CD8-positive, alpha-beta T cell (primary cell): ENCODE measurements at places on chromosomes 1 and 21.

- DNase-seq = no peak
Measured at GRCh38 chr1:236206548-236206947, 64.2 kb downstream of the GPR137B start.

DNA sequence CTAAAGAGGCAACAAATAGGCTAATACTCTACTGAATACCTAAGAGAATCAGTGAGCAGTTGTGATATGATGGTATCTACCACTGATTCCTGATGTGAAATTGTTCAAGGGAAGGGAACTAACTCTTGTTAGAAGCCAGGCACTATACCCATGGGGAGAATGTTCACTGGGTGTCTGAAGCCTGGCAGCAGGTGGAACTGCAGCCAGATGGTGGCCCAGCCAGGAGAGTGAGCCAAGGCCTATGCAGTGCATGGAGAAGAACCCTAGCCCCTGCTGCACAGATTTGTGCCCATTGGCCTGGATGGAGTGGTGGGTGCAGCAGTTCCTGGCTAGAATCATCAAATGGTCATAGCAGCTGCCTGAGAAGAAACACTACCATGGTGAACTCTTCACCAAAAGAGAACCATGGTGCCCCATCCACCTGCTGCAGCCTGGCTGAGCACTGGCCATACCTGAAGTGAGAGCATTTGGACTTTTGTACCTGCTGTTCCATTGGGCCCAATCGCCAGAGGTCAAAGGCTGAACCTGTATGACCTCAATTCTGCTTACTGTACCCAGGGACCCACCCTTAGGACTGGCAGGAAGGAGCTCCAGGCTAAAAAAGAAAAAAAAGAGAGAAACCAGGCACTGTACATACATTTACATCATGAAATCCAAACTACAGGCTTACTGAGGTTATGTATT, 118.8 kb upstream of the IVNS1ABP start:
- no peak for DNase-seq

- DNase-seq = no peak
Measured at GRCh38 chr1:161013131-161013487, 7.8 kb downstream of the F11R start.

GRCh38 chr1:87684713-87685205, 356.1 kb downstream of the LMO4 start:
- no peak for DNase-seq

- no peak for DNase-seq
Measured at GRCh38 chr1:218339267-218339831, 5.8 kb upstream of the TGFB2 start.

- no peak for DNase-seq
Measured at GRCh38 chr1:53606651-53607051, 132.3 kb downstream of the GLIS1 start.

DNA sequence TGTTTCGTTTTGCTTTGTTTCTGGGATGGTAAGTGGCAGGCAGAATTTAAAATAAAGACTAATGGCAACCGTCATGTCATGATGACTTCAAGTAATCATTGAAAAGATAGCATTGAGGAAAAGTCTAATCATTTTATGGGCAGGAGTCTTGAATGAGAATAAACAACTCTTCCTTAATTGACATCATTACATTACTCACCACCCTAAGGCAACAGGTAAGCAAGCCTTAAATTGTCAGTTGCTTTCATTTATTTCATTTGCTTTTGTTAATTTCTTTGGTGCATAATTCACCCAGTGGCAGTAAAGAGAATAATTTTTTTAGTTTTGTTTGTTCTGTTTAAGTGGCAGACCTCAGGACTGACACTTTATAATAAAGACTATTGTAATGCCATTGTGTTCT, 669.0 kb downstream of the RWDD3 start:
- DNase-seq = no peak

DNA sequence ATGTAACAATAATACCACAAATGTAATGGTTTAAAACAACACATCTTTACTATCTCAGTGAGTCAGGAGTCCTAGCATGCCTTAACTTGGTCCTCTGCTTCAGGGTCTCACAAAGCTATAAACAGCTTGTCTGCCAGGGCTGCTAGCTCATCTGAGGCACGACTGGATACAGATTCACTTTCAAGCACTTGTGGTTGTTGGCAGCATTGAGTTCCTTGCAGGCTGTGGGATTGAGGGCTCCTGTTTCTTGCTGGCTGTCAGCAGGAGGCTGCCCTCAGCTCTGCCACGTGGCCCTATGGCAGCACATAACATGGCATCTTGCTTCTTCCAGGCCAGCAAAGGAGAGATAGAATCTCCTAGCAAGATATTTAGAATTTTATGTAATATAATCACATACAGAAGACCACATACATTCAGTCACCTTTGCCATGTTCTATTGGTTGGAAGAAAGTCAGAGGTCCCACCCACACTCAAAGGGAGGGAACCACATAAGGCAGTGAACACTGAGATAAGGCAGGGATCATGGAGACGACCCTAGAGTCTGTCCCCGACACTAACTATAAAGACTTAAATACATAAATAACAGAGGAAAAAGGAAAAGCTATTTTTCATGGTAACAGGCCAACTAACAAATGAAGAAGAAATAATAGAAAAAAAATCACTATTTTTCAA, 18.9 kb upstream of the IPP start:
- no peak for DNase-seq

DNA sequence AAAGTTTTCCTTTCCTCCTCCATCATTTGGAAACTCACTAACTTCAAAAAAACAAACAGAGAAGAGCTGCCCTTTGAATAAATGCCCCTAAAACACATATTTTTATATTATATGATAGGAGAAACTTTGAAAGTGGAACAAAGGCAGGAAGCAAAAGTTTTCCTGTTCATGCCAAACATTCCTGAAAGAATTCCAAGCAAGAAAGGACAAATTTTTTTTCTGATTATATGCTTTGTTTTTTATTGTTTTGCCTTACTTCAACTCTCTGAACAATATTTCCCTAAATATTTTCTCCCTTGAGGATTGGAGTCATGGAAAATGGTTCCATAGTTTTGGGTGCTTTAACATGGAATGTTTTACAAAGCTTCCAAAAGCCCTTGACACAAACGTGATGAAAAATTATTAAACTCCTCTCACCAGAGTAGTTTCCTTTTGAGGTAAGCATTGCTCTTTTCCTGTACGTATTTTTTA, 638.5 kb upstream of the CAMK1G start:
- DNase-seq = no peak

- no peak for DNase-seq
Measured at GRCh38 chr21:36792505-36792967, 93.6 kb downstream of the SIM2 start.

- DNase-seq = no peak
Measured at GRCh38 chr1:64470665-64471217, 812 bp downstream of the CACHD1 start.

- no peak for DNase-seq
Measured at GRCh38 chr1:238779716-238780115, 606.7 kb upstream of the CHRM3 start.

GRCh38 chr1:17511188-17511587, 28.3 kb upstream of the ARHGEF10L start:
- DNase-seq = no peak

DNA sequence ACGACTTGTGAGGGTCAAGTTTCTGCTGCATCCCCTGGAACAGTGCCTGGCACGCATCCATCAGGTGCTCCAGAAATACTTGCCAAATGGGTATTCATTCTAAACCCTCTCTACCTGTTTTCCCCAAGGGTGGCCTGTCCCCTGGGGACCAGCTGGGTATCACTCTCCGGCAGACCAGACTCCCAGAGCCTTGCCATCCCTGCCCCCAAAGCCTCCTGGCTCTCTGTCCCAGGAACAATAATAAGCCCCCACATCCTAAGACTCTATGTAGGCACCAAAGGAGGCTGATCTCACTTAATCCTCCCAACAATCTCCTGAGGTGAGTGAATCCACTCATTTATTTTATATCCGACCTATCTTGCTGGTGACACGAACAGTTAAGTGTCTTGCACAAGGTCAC, 96.7 kb downstream of the MRPL37 start:
- DNase-seq = no peak

DNA sequence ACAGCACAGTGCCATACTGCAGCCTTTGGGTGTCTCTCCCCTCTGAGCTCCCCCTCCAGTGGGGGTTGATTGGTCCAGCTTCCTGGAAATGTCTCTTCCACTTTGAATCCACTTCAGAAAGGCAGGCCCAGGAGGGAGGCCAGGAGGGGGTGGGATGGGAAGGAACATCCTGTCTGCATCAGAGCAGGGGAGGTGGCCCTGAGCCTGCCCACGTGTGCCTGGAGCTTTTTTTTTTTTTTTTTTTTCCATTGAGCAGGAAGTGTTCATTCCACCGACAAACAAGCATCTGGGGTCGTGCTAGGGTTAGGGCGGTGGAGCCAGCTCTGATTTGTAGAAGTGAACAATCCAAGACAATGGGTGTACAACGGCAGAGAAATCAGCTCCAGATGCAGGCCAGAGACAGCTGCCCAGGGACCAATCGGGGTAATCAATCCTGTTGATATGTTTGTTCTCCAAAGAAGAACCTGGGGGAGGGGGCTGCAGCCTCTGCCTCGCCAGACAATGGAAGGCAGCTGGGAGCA, 93.3 kb downstream of the SSBP3 start:
- DNase-seq = no peak

GRCh38 chr1:69707103-69707502, 139.4 kb downstream of the LRRC7 start:
- DNase-seq = no peak

- DNase-seq = no peak
Measured at GRCh38 chr21:45318146-45318555, 30.5 kb upstream of the POFUT2 start.

GRCh38 chr1:243917177-243917862, 67.3 kb upstream of the AKT3 start:
- DNase-seq = peak; percentile 30

- DNase-seq = no peak
Measured at GRCh38 chr1:25569597-25570396, 26.4 kb downstream of the LDLRAP1 start.

- DNase-seq = peak; percentile 10
Measured at GRCh38 chr1:36400825-36401601, 3.3 kb upstream of the LSM10 start.
